ENCODE measurements at places on chromosomes 5 and 9.

GRCh38 chr9:6667633-6668280 is 22.2 kb upstream of the GLDC start:
- DNase-seq, result peak; percentile 15

DNA sequence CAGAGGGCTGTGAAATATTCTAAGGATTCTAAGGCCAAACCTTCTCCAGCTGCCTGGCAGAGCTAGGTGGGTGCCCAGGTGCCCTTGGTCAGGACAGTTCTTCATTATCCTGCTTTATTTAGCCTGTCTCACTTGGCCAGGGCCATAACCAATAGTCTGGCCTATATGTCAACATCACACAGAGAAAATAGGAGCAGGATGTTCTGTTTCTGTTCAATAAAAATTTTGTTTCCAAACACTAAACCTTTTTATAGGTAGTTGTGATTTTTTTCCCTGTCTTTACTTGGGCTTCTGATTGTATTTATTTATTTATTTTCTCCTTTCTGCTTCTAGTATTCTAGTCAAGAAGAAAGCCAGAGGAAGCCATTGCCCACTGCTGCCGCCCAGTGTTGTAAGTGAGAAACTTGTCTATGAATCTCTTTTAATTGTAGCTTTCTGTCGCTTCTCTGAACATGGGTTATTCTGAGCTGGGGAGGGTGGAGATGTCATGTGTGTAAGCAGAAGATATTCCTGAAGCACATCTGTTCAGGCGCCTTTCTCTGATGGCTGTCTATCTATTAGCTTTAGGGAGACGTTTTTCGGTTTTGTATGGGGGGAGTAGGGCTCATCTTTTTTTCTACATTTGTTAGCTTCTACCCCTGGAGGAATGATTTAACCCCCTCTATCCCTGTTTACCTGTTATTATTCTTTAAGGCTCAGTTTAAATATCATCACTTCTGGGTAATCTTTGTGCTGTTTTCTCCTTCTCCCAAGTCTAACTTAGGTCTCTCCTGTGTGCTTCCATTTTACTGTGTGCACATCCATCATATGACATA is 97.1 kb downstream of the UNC13B start:
- DNase-seq, result peak; percentile 32

GRCh38 chr5:168753691-168754254 is 174.6 kb upstream of the PANK3 start:
- DNase-seq, result no peak

DNA sequence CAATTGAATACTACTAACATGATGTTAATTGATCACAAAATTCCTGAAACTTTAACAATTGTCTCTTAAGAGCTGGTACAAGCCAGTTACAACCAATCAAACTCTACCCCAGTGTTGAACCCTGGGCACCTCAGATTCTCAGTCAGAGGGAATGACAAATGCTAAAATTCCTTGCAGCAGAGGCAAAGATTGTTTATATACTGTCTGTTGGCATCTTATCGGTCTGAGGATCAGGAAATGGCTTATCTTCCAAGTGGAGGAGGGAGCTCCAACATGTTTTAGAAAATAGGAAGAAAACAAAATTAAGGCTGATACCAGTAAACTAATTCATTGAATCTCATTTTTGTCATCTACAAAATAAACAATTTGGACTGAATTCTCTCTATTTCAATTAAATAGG is 527.8 kb upstream of the ZNF608 start:
- no peak for DNase-seq

DNA sequence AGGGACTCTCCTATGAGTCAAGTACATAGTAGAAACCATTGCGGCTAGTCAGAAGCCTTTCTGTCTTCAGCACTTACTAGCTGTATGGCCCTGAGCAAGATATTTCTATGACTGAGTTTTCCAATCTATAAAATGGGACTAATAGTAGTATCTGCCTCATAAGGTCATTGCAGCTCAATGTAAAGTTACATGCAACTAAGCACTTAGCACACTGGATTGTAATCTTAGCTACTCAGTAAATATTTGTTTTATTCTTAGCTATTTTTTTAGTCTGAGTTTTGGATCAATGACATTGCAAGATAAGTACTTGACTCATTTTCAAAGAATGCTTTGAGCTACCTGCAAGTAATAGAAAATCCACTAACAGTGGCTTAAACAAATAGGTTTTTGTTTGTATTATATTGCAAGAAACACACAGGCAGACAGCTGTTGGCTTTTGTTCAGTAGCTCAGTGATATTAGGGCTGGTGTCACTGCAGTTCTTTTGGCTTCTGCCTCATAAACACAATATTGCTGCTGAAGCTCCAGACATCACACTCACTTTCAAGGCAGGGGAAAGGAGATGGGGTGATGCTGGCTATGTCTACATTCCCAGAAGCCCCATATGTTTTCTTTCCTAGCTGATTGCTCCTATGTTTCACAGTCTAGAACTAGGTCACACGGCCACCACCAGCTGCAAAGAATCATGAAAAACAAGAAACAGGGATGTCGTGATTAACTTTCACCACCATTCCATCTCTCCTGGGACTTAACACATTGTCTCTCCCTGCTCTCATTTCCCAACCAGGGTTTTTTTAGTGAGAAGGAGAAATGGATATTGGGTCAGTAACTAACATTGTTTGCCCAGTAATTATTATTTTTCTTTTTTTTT is 26.9 kb upstream of the FAT2 start:
- DNase-seq, result no peak

- no peak for DNase-seq
Observed at GRCh38 chr9:128159522-128159783, 612 bp upstream of the BBLN start.

DNA sequence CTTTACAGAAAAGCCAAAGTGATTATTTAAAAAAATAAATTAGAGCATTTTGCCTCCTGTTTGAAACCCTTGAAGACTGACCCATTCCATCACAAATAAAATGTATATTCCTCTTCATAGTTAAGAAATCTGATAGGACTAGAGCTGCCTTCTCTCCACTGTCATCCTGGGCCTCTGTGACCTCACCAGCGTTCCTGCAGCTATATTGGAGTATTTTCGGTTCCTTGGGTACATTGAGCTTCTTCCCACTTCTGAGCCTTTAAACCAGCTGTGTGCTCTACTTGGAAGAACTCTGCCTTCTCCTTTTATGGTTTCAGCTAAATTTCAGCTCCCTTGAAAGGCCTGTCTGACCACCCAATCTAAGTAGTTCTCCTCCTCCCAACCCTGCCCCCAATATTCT is 99.1 kb upstream of the ABCA1 start:
- DNase-seq, result no peak

Data from RWPE1 (cell line).